Progenitor cell of endocrine pancreas (in vitro differentiated cells): ENCODE measurements at places on chromosomes 5 and 9.
A peak's percentile ranks its signal among the peaks of the same experiment; 100 is the strongest.

DNA sequence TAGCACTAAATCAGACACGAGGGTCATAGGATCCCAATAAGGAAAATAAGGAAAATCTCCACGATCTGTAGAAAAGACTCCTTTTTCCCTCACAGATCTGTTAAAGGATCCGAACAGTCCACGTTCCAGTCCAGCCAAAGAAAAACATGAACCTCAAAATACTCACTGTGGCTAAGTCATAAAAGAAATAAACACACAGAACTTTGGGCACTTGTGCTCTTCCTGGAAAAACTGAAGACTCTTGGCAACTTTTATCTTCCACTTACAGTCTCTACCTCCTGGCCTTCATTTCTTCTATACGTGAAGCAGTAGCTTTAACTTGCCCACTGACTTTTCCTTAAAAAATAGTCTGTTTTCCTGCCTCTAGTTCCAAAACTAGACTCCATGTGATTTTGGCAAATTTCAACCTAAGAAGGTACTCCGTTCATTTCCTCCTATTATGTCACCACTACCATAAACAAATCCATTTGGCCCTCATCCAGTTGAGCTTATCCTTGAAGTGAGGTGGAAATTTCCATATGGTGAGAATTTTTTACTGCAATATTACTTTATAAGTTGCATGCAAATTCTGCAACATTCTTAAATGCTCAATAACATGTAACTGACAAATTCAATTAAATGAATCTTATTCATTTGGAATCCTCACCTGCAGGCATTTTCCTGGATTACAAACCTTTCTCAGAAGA is 5.3 kb upstream of the LHFPL2 start:
- H3K36me3 ChIP-seq = no peaks in the 10 kb centered on the region
- H3K27ac ChIP-seq = no peak overlapping the region
- no peak for DNase-seq

DNA sequence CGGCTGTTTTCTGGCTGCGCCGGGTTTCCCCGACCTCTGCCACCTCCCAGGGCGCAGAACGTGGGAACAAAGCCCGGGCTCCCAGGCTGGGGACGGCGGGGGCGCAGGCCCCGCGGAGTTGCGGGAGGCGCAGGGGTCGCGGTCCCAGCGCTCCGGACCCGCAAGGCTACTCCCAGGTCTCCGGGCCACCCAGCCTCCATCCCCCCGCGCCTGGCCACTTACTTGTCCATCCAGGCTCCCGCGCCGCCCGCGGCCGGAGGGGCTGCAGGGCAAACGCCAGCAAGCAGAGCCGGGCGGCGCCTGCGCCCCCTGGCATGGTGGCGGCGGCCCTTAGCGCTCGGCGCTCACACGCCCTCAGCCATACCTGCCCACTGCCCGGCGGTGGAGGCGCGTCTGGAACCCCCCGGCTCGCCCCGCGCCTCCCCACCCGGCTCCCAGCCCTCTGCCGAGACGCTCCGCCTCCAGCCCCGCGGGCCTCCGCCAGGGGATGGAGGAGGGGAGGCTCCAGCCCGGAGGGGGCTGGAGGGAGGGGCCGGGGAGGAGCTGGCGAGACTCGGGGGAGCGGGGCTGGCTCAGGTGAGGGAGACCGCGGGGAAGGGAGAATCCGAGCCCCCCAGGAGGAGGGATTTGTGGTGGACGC is at the start of gene ADAM19:
TSS of gene ADAM19 (minus strand) at position 395 of the 640 bp plus-strand sequence. CDS start at position 316, 79 bp downstream.
- H3K4me3 ChIP-seq = peak within 1 kb of the TSS; percentile 86
- peak; percentile 55 for DNase-seq
- peak within 1 kb of the TSS; percentile 90 for H3K27ac ChIP-seq
- peaks cover 53% of the 10 kb centered on the region for H3K27me3 ChIP-seq

DNA sequence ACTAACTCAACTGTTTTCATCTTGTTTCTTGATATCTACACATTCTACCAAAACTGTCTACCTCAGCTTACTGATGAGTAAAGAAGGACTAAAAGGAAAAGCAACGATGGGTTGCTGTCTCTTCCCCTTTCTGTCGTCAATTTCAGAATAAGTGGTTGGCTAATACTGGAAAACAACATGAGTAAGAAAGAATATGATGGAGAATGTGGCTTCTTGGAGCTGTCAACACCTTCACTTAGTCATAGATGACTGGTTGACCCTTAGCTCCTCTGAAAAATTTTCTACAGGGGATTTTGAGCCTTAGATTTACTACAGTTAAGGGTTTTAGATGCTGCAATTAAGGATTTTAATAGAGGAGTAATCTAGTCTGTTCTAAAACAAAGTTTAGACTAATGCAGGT is 797.9 kb downstream of the TLE4 start:
- no peak overlapping the region for H3K4me3 ChIP-seq
- no peak for DNase-seq
- no peaks in the 10 kb centered on the region for H3K27me3 ChIP-seq
- peaks cover 2% of the 10 kb centered on the region for H3K4me1 ChIP-seq
- H3K36me3 ChIP-seq = no peaks in the 10 kb centered on the region
- no peak overlapping the region for H3K27ac ChIP-seq

- H3K36me3 ChIP-seq = no peaks in the 10 kb centered on the region
- no peak overlapping the region for H3K4me3 ChIP-seq
- H3K4me1 ChIP-seq = peaks cover 8% of the 10 kb centered on the region
- no peak for DNase-seq
- H3K27me3 ChIP-seq = no peaks in the 10 kb centered on the region
Observed at GRCh38 chr9:82934949-82935348, 128.0 kb downstream of the RASEF start.

- H3K36me3 ChIP-seq = peaks cover 6% of the 10 kb centered on the region
- H3K4me1 ChIP-seq = peaks cover 5% of the 10 kb centered on the region
- DNase-seq = no peak
- peak overlapping the region; percentile 97 for H3K27ac ChIP-seq
Observed at GRCh38 chr5:160119905-160120266, 636 bp upstream of the PWWP2A start.

GRCh38 chr9:97313746-97314145 is 6.3 kb downstream of the CCDC180 start:
- no peak overlapping the region for H3K4me3 ChIP-seq
- no peaks in the 10 kb centered on the region for H3K36me3 ChIP-seq
- H3K4me1 ChIP-seq = no peaks in the 10 kb centered on the region
- no peaks in the 10 kb centered on the region for H3K27me3 ChIP-seq
- no peak overlapping the region for H3K27ac ChIP-seq
- DNase-seq = no peak
